Suprapubic skin (tissue), 4 donors: ENCODE measurements at places on chromosomes 3 and 15.

DNA sequence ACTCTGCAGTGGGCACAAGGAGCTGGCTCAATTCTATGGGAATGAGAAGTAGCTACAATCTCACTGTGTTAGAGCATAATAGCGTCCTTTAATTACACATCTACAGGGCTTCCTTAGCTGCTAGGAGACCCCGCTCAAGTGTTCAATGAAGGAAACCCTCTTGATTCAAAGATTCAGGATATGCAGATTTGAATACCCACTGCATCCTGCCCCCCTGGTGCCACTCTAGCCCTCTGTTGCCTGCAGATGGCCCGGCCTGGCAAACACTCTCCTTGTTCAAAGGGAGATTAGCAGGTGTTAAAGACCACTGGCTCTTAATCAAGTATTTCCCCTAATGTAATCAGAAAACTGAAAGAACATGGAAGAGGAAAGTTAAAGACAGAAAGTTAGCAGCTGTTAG, 356.6 kb downstream of the VGLL3 start:
- H3K4me1 ChIP-seq, result no peaks in the 10 kb centered on the region
- no peak overlapping the region for H3K27ac ChIP-seq
- no peak for DNase-seq
- no peaks in the 10 kb centered on the region for H3K36me3 ChIP-seq

DNA sequence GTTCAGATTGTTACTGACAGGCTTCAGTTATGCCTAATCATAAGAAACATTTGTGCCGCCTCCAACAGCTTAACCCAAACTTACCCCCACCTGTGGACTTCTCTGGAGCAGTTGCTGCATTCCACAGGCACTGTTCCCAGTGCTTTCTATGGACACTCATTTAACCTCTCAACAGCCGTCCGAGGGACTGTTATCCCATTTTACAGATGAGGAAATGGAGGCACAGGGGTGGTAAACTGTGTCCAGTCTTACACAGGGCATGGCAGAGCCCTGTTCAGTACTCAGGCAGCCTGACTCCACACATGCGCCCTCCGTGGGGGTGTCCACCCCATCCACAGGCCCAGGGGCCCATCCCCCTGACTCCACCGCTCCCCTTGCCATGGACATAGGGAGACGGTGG, 14.3 kb upstream of the TGM5 start:
- no peak overlapping the region for H3K4me3 ChIP-seq
- H3K27me3 ChIP-seq, result peaks cover 3% of the 10 kb centered on the region
- H3K36me3 ChIP-seq, result no peaks in the 10 kb centered on the region
- DNase-seq, result no peak
- no peak overlapping the region for H3K27ac ChIP-seq

GRCh38 chr15:71651750-71652186, 158.6 kb upstream of the NR2E3 start:
- no peak overlapping the region for H3K4me3 ChIP-seq
- peaks cover 10% of the 10 kb centered on the region for H3K4me1 ChIP-seq
- H3K36me3 ChIP-seq, result no peaks in the 10 kb centered on the region
- no peak overlapping the region for H3K27ac ChIP-seq
- DNase-seq, result no peak
- no peaks in the 10 kb centered on the region for H3K27me3 ChIP-seq

- no peaks in the 10 kb centered on the region for H3K4me1 ChIP-seq
- DNase-seq, result no peak
- H3K27me3 ChIP-seq, result no peaks in the 10 kb centered on the region
- no peaks in the 10 kb centered on the region for H3K36me3 ChIP-seq
- H3K4me3 ChIP-seq, result no peak overlapping the region
These were observed 365.0 kb downstream of the LPP start for GRCh38 chr3:188518835-188519452.

- H3K4me1 ChIP-seq, result no peaks in the 10 kb centered on the region
- H3K36me3 ChIP-seq, result no peaks in the 10 kb centered on the region
- no peak overlapping the region for H3K27ac ChIP-seq
- DNase-seq, result no peak
- H3K4me3 ChIP-seq, result no peak overlapping the region
These were observed 57.6 kb downstream of the ADAMTS17 start for GRCh38 chr15:100284191-100284590.

DNA sequence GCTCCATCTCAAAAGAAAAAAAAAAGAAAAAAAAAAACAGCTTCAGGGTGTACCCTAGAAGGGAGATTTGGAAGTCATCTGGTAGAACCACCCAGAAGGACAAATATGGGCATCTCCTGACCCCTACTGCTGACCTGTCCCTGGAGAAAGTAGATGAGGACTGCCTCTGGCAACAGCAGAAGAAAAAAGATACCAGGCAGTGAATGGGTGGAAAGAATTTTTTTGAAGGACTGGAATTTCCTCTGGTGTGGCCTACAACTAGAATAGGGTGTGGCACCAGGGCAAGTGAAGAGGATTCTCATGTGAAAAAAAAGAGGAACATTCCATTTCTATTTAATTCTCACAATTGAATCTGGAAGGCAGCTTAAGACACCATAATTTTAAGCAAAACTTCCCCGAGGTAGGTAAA, 3.1 kb downstream of the ANXA2 start:
- peak overlapping the region; percentile 96 for H3K4me3 ChIP-seq
- peaks cover 3% of the 10 kb centered on the region for H3K36me3 ChIP-seq
- H3K27ac ChIP-seq, result peak overlapping the region; percentile 100
- DNase-seq, result no peak

DNA sequence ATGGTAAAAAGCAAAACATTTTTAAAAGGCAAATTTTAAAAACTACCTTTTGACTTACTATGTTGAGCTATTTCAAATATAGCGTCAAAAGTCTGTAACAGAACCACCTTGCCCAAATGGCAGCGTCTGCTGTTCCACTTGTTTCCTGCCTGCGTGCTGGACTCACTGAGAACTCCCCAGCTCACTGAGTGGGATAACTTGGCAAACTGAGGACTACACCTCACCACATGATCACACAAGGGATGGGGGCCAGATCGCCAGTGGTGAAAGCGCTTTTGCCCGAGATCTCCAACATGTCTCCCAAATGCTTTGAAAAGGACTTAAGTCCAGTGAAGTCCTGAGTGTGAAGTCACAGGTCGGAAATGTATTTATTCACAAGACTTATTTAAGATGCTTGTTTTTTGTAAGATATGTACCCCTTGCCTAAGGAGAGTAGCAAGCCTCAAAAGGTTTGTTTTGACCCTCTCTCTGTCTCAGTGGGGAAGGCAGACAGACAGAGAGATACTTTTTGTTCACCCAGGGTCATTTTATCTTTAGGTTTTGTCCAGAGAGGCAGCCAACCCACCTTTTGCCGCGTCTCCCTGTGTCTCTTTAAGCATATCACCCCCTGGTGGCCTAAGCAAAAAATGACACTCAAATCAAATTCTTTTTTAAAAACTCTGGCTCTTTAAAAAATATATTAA, 192.6 kb downstream of the PDZRN3 start:
- peaks cover 31% of the 10 kb centered on the region for H3K4me1 ChIP-seq
- H3K4me3 ChIP-seq, result no peak overlapping the region
- no peaks in the 10 kb centered on the region for H3K36me3 ChIP-seq
- no peak for DNase-seq

DNA sequence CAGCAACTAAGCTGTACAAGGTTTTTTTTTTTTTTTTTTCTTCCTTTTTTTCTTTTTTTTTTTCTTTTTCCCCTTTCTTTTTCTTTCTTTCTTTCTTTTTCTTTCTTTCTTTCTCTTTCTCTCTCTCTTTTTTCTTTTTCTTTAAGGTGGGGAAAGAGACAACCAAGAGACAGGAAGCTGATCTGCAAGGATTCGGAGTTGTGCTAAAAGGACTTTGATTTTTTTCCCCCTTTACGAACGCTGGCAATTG, 148 bp downstream of the RBMS3 start:
- peak overlapping the region; percentile 58 for H3K4me3 ChIP-seq
- no peaks in the 10 kb centered on the region for H3K27me3 ChIP-seq
- H3K36me3 ChIP-seq, result no peaks in the 10 kb centered on the region

DNA sequence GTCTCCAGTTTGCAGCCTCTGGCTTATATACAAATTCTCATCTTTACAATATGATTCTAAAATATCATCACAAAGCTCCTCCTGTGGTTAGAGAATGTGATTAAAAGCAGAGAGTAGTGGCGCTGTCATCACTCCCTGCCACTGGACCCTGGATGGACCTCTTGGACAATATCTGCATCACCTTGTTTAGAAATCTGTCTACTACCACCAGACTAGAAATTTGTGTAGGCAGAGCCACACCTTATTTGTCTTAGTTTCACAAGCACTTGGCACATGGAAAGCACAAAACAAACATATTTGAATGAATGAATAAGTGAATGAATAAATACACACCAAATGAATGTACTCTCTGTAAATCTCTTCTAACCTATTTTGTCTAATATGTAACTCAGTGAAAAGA, 68.1 kb downstream of the IMPG2 start:
- H3K27ac ChIP-seq, result no peak overlapping the region
- no peaks in the 10 kb centered on the region for H3K36me3 ChIP-seq
- H3K27me3 ChIP-seq, result no peaks in the 10 kb centered on the region
- no peaks in the 10 kb centered on the region for H3K4me1 ChIP-seq
- DNase-seq, result no peak

- H3K27me3 ChIP-seq, result no peaks in the 10 kb centered on the region
- DNase-seq, result no peak
- H3K4me1 ChIP-seq, result peaks cover 18% of the 10 kb centered on the region
These were observed 56.1 kb downstream of the CRTC3 start for GRCh38 chr15:90585863-90586262.

GRCh38 chr3:170079536-170080165, 41.9 kb downstream of the GPR160 start:
- H3K27me3 ChIP-seq, result no peaks in the 10 kb centered on the region
- H3K27ac ChIP-seq, result no peak overlapping the region
- no peaks in the 10 kb centered on the region for H3K4me1 ChIP-seq
- no peak for DNase-seq

GRCh38 chr3:167710552-167710951, 24.1 kb downstream of the PDCD10 start:
- peaks cover 23% of the 10 kb centered on the region for H3K36me3 ChIP-seq
- peaks cover 6% of the 10 kb centered on the region for H3K4me1 ChIP-seq
- no peak overlapping the region for H3K4me3 ChIP-seq
- H3K27ac ChIP-seq, result no peak overlapping the region
- DNase-seq, result no peak

DNA sequence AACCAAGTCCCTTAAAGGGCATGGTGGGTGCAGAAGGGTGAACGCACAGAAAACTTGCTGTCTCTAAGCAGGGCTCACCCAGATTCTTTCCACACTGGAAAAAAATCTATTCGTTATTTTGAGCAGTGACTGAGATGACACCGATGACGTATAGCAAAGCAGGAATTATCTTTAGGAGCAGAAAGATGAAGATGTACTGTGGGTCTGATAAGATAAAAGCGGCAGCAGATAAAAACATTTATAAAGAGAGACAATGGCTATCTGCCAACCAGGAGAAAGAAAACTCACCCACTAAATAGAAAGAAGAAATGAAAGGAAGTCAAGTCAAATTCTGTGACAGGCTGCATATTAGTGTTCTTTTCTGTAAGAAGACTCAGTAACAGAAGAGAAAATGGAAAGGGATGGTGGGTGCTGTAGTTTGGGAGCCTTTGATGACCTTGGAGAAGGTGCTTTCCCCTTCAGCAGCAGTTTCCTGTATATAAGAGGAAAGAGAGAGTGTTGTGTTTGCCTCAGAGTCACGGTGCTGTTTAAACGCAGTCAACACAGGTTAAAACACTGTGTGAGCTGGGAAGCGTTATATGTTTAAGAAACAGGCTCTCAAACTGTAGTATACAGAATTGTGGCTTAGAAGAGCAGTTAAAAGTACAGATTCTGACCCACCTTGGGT, 111.6 kb downstream of the AQP9 start:
- H3K27me3 ChIP-seq, result no peaks in the 10 kb centered on the region
- H3K36me3 ChIP-seq, result no peaks in the 10 kb centered on the region
- no peaks in the 10 kb centered on the region for H3K4me1 ChIP-seq
- no peak overlapping the region for H3K27ac ChIP-seq
- no peak for DNase-seq

GRCh38 chr3:193190146-193190786, 50.8 kb upstream of the PLAAT1 start:
- H3K27ac ChIP-seq, result no peak overlapping the region
- H3K27me3 ChIP-seq, result no peaks in the 10 kb centered on the region
- H3K4me1 ChIP-seq, result no peaks in the 10 kb centered on the region
- no peak for DNase-seq

GRCh38 chr15:40744815-40745152, 10.3 kb downstream of the RMDN3 start:
- peaks cover 66% of the 10 kb centered on the region for H3K36me3 ChIP-seq
- H3K4me1 ChIP-seq, result no peaks in the 10 kb centered on the region
- no peak overlapping the region for H3K27ac ChIP-seq
- DNase-seq, result peak; percentile 54
- H3K27me3 ChIP-seq, result no peaks in the 10 kb centered on the region

GRCh38 chr3:66554178-66554577, 53.4 kb upstream of the LRIG1 start:
- H3K36me3 ChIP-seq, result no peaks in the 10 kb centered on the region
- DNase-seq, result no peak
- H3K27ac ChIP-seq, result no peak overlapping the region
- H3K27me3 ChIP-seq, result no peaks in the 10 kb centered on the region
- no peak overlapping the region for H3K4me3 ChIP-seq

GRCh38 chr3:170835336-170835735, 34.7 kb downstream of the RPL22L1 start:
- H3K27ac ChIP-seq, result no peak overlapping the region
- H3K36me3 ChIP-seq, result no peaks in the 10 kb centered on the region
- H3K27me3 ChIP-seq, result no peaks in the 10 kb centered on the region
- no peak overlapping the region for H3K4me3 ChIP-seq
- no peak for DNase-seq

GRCh38 chr3:125478326-125478725, 41.7 kb downstream of the SNX4 start:
- H3K36me3 ChIP-seq, result peaks cover 56% of the 10 kb centered on the region
- H3K4me3 ChIP-seq, result no peak overlapping the region
- H3K4me1 ChIP-seq, result no peaks in the 10 kb centered on the region
- no peak overlapping the region for H3K27ac ChIP-seq
- H3K27me3 ChIP-seq, result no peaks in the 10 kb centered on the region

DNA sequence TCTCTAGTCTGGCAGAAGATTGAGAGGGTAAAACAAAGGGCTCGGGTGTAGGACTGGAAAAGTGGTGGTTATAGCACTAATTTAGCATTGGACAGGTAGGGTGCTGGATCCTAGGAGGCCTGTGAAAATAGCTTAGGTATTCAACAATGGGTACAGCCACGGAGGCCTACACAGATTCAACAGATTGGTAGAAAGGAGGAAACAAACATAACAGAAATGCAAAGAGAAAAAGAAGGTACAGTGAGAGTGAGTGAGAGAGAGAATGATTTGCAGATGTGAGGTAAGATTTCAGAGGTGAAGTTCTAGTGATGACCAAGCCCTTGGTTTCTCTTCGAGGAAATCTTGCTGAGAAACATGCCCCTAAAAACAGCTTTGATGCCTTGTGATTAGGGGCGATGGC, 37.9 kb downstream of the ADIPOQ start:
- no peaks in the 10 kb centered on the region for H3K4me1 ChIP-seq
- no peak overlapping the region for H3K4me3 ChIP-seq
- H3K36me3 ChIP-seq, result no peaks in the 10 kb centered on the region

GRCh38 chr15:92707880-92708551, 52.4 kb upstream of the FAM174B start:
- no peak for DNase-seq
- no peaks in the 10 kb centered on the region for H3K36me3 ChIP-seq
- H3K4me1 ChIP-seq, result no peaks in the 10 kb centered on the region
- no peak overlapping the region for H3K4me3 ChIP-seq
